ENCODE measurements at places on chromosomes 12 and 14.

DNA sequence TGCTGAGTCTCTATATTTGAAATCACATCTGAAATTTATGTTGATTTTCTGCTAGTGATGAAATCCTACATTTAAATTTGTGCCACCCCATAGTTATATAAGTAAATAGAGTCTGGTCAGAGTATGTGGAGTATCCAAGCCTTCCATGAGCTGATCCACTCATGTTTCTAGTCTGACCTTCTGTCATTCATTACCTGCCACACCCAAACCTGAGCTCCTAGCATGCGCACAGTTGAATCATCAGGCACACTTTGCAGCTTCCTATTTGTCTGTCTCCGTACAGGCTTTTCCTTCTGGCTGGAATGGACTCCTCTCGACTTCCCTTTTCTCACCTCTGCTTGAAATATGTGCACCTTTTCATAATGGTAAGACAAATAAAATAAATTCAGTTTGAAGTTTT lies 45.3 kb upstream of the LRIG3 start:
- no peak for DNase-seq

DNA sequence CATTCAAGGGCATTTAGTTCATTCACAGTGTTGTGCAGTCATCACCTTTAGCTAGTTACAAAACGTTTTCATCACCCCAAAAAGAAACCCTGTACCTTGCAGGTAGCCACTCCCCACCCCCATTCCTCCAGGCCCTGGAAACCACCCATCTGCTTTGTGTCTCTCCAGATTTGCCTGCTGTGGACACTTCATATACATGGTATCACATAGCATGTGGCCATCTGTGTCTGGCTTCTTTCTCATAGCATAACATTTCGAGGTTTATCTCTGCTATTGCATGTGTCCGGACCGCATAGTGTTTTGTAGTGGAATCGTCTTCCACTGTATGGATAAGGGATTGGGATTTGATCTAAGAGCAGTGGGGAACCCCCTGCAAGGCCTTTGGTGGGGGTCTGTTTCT lies 143.1 kb downstream of the AACS start:
- DNase-seq: no peak

DNA sequence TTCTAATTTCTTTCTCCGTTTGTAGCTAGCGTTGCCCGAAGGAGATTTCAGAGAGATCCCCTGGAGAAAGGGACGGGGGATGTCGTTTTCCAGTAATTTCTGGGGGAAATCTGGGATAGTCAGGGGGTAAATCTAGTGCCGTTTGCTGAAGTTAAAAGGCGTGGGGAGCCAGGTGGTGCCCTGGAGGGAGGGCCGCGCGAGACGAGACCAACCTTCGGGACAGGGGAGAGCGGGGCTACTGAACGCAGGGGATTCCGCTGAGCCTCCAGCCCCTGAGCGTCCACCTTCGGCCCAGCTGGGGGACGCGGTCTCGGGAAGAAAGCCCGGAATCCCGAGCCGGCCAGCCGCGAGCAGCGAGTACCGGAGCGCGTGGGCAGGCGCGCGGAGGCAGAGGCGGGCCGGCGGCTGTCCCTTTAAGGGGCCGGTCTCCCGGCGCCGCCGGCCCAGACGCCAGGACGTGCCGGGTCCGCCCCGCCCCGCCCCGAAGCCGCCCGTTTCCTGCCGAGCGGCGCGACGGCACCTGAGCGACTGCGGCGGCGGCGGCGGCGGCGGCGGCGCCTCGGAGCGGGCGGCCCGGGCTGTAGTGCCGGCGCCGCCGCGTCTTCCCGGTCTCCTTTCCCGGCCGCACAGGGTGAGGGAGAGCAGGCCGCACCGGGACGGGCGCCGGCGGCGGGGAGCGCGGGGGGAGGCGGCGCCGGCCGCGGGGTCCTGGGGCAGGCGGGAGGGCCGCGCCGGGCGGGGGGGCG lies at the start of gene KTN1:
Gene KTN1, plus strand, starts transcription at position 484 of the 746 bp plus-strand sequence. CDS start 31,842 bp downstream, outside the sequence.
- DNase-seq: peak; percentile 87

DNA sequence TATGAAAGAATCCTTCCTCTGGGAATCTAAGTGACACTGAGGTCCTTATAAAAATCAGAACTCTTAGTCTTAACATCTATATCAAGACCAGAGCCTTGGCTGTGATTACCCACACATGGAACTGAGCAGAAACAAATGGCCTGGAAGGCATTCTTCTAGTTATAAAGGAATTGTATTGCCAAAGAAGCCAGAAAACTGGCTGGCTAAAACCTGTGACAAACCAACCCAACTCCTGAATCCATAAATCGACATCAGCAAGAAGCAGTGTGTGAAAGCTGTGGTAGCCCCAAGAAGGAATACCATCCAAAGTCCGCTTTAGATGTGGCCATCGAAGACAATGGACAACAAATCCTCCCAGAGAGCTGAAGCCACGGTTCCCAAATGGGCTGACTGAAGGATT lies 97.9 kb upstream of the CCDC91 start:
- DNase-seq: no peak

- DNase-seq: no peak
Measured at GRCh38 chr14:68040633-68041369, 221.2 kb downstream of the RAD51B start.

Data from dermis blood vessel endothelial cell (primary cell).